Activated CD4-positive, alpha-beta memory T cell treated with anti-CD3 and anti-CD28 coated beads for 36 hours (primary cell): ENCODE measurements at places on chromosomes 2 and 18. TPM values are rescaled to one million over a fixed set of nuclear protein-coding genes. Genes with fewer than 3 reads are reported as not detected.

GALNT13 gene
- not detected for total RNA-seq

PSMA8 gene
- 1.7 TPM for total RNA-seq

TNS1 gene
- 0.97 TPM for total RNA-seq

MYL1 gene
- not detected for total RNA-seq

ABCG5 gene
- not detected for total RNA-seq
